Effector CD8-positive, alpha-beta T cell (primary cell): ENCODE measurements at places on chromosomes 7 and 10.

DNA sequence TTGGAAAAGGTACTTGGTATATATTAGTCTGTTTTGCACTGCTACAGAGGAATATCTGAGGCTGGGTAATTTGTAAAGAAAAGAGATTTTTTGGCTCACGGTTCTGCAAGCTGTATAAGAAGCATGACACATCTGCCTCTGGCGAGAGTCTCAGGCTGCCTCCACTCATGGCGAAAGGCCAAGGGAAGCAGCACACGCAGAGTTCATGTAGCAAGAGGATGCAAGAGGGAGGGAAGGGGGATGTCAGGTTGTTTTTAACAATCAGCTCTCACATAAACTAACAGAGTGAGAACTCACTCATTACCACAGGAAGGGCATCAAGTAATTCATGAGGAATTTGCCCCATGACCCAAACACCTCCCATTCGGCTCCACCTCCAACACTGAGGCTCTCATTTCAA is 484.8 kb upstream of the DPP6 start:
- DNase-seq: no peak

GRCh38 chr10:44264244-44264643 is 120.7 kb downstream of the CXCL12 start:
- no peak for DNase-seq

GRCh38 chr7:90972906-90973550 is 291.2 kb upstream of the FZD1 start:
- DNase-seq: no peak

DNA sequence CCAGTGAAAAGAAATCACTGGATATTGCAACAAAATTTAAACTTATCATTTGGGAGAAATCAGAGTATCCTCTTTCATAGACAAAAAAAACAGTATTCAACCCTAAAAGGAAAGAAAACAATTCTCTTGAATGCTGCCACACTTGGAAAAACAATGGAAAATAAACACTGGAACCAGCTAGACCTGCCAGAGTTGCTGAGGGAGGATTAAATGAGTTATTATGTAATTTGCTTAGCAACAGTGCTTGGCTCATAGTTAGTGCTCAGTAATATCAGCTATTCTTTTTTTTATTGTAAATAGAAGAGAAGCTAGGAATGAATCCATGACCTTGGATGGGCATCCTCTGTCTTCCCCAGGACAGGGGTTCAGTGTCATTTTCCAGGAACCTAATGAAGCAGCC is 11.0 kb upstream of the ZNF273 start:
- no peak for DNase-seq

- no peak for DNase-seq
Measured at GRCh38 chr7:29548823-29549222, 14.8 kb upstream of the PRR15 start.

DNA sequence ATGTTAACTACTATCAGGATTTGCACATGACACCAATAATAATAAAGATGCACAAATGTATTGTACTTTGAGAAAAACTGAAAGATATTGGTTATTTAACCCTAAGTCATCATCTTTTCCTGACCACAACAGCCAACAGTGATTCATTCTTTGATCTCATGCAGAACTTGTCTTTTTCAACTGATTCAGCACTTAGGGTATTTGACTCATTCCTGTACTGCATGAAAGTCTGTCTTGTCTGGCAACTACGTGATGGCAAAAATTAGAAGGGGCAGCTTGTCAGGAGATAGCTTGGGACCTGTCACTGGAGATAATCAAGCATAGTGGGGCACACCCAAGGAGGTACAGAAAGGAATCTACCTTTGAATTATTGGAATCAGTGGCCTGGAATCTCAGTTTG is 77.8 kb upstream of the LRRC17 start:
- DNase-seq: no peak

GRCh38 chr10:106942035-106942662 is 222.4 kb downstream of the SORCS1 start:
- DNase-seq: no peak

GRCh38 chr10:48289501-48290238 is 15.2 kb upstream of the FRMPD2 start:
- peak; percentile 11 for DNase-seq

GRCh38 chr7:45325378-45325777 is 167.8 kb downstream of the RAMP3 start:
- no peak for DNase-seq

- DNase-seq: no peak
Measured at GRCh38 chr7:10412422-10413019, 561.2 kb upstream of the PHF14 start.
